ENCODE measurements at places on chromosomes 2 and 18.

DNA sequence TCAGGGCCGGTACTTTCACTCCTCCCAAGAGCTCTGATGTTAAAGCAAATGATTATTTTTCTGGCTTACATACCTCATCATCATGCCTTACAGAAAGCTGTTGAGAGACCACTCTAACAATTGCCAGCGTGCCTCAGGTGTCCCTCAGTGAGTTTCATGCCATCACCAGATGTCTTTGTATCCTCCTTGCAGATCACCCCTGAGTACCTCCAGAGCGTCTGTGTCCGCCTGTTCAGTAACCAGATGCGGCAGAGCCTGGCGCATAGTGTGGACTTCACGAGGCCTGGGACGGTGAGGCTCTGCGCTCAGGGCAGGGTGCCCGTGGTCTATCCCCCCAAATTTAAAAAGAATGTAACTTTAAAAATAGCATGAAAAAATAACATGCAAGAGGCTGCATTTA lies 41.3 kb downstream of the ARMC9 start:
- DNase-seq = no peak

GRCh38 chr18:23166891-23167541 lies 31.7 kb downstream of the CABLES1 start:
- DNase-seq = no peak

DNA sequence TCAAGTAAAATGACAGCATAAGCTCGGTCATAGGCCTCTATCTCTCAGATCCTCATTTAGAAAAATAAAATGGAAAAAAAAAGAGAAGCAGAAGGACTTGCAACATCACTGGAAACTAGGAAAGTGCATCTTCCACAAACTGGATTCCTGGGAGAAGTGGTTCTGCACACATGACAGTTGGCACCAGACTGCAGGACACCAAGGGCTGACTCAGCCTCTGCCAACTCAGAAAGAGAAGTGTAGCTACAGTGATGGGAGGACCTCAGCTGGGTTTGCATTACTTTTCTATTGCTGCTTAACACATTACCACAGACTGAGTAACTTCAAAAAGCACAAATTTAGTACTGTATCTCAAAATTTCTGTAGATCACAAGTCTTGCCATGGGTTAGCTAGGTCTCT lies 409.5 kb upstream of the GCFC2 start:
- no peak for DNase-seq

DNA sequence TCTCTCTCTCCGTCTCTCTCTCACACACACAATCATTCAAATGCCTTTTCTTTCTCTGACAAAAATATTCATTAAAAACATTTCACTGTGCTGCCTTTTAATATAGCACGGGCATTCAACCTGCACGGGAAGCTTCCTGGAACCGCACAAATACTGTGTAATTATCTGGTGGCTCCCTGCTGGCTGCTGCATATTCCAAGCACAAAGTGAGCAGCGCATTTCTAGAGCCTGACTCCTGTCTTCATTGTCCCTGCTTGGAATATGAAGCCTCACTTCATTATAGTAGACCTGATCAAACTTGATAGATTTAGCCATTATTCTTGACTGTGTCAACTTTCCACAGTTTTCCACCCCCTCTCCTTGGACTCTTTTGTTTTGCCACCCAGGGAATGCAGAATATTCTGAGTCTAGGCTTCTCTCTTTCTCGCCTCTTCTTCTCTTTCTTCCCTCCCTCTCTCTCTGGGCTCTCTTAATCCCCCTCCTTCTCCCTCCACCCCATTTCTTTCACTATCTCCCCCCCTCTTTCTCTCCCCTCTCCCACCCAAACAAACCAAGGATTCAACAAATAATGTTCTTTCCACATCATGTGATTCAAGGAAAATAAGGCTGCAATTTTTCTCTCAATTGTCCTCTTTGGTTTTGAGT lies 672.1 kb upstream of the FANCL start:
- no peak for DNase-seq

DNA sequence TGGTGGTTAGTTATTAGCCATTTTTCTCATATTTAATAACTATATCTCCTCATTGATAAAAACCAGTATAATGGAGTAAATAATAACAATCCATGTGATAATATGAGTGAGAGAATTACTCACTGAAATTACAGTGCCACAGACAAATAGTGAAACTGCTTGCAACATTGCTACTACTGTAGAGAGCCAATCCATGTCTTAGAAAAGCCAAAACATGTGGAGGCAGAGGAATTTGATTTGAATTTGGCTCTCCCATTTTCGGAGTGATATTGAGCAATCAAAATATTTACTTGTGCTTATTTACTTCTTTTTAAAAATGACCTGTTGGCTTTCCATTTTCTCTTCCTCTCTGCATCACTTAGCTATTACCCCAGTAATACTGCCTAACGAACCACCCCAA lies 288.3 kb upstream of the TCF4 start:
- DNase-seq = no peak

Data from NCI-H446 treated with DMSO at 0.1 percent for 48 hours (cell line).